ENCODE measurements at places on chromosomes 5 and 9.

GRCh38 chr9:2854617-2855016 lies 10.7 kb upstream of the PUM3 start:
- DNase-seq: no peak

DNA sequence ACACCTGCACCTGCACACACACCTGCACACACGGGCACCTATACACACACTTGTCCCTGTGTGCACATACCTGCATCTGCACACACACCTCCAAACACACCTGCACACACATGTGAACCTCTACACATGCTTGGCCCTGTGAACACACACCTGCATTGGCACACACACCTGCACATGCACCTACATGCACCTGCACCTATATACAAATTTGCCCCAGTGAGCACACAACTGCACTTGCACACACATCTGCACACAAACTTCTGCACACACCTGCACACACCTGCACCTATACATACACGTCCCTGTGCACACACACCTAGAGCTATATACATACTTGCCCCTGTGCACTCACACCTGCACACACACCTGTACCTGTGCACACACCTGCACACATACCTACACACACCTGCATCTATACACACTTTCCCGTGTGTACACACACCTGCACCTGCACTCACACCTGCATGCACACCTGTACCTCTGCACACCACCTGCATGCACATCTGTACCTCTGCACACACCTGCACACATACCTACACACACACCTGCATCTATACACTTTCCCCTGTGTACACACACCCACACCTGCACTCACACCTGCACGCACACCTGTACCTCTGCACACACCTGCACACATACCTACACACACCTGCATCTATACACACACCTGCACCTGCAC lies 21.5 kb upstream of the LPCAT1 start:
- no peak for DNase-seq

DNA sequence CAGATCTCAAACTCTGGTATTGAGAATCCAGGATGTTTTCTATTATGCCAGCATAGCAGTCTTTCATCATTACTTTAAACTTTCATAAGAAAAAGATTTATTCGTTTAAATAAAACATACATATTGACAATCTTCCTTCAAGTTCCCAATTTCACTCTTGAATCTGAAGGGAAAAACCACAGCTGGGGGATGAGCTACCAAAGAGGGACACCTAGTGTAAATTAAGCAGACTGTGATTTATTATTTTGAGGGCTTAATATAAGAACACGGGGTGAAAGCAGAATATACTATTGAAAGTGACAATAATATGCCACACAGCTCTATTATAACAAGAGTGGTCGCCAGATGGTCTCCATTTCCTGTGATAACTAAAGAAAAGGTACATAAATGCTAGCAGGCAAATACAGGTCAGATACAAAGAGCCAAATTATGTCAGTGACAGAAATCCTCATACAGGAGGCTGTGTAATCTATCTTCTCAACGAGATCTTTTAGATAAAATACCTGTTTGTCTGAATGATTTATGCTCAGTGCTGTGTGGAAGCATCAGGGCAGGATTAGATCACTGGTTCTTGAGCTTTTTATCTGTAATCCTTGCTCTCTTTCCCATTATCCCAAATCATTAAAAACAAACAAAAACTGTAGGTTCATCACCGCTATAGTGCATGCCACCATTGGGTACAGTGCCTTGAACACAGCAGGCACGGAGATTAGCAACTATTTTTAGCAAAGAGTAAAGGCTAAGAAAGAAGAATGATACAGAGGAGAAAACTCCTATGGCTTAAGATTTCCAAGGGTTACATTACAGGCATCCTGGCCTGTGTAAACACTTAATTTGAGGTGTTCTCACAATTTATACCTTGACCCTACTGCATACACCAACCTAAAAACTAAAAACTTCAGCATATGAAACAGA lies 116.6 kb downstream of the DROSHA start:
- DNase-seq: no peak

DNA sequence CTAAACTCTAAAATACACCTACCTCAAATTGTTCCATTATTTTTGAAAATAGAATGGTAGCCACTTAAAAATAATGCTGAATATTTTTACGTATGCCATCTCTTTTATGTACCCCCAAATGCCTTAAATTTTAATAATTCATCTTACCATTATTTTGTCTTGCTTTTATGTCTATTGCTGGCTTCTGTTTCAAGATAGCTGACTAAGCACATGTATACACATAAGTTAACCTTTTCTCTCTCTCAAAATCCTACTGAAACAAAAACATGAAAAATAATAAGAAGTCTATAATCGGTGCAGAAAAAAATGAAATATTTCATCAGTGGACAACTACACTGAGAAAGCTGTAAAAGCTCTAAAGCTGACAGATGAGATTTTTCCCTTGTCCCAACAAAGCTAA lies 652.0 kb upstream of the ZNF608 start:
- no peak for DNase-seq

GRCh38 chr5:124180299-124180874 lies 566.1 kb downstream of the ZNF608 start:
- DNase-seq: no peak

- no peak for DNase-seq
Measured at GRCh38 chr5:55966284-55966683, 28.5 kb downstream of the IL6ST start.

DNA sequence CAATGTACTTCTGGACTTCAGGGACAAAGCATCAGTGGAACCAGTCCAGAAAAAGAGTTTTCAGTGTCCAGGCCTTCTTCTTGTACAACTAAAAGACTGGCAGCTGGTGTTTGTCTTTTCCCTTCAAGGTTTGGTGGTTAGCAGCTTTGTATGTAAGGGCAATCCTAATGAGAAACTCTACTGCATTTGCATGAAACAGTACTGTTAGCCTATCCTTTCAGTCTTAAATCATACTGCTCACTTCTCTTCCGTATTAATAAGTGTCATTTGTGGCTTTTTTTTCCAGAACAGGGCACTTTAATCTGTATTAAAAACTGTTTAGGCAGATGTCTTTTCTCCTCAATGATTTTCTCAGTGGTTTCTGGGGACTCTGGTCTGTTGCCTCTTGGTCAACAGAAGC lies 48.9 kb downstream of the FAM174A start:
- DNase-seq: no peak

DNA sequence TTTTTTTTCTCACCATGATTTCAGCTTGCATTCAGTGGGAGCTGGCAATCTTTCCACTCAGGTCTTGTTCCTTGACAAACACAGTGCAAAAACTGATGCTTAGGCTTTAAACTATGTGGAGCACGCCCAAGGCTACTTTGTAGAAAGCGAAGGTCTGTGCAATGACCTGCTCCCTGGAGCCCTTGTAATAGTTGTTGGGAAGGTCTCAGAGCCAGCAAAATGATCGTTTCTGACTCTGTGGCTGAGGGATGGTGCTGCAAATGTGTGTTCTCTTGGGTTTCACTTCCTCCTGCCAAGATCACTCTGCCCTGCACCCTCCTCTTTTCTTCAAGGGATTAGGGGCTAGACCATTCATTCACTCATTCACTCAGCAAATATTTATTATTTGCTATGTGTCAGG lies 249.7 kb upstream of the MAP3K1 start:
- DNase-seq: no peak

DNA sequence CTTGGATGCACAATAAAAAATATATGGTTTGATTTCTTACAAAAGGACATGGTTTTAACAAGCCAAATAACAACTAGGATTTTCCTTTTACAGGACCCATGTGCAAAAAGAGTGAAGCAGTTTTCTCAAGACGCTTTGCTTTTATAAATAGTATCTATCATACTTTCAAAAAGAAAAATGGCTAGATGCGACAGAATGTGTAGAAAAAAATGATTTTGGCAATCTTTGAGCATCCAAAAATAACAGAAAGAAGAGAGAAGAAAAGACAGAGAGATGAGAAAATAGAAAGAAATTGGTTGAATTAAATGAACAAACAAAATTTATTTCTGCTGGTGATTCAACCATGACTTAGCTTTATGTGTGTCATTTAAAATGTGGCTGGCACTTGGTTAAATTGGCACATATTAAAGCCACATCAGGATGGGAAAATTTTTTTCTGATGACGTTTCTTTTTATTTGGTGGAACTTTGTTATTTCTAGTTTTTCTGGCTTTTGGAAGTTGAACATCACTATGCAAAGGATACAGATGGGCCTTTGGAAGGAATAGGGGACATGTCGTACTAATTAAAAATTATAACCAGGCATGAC lies 35.6 kb upstream of the NREP start:
- DNase-seq: no peak

DNA sequence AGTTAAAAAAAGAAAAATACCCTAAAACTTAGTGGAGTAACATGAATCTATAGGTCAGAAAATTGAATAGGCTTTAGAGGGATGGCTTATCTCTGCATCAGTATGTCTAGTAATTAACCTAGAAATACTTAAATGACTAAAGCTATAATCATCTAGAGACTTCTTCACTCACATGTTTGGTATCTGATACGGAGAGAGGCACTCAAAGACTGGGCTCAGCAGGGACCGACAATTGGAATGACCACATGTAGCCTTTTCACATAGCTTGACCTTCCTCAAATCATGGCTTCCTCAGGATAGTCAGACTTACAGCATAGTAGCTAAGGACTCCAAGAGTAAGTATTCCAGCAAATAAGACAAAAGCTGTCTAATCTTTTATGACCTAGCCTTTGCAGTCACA lies 105.3 kb upstream of the RORB start:
- DNase-seq: no peak

DNA sequence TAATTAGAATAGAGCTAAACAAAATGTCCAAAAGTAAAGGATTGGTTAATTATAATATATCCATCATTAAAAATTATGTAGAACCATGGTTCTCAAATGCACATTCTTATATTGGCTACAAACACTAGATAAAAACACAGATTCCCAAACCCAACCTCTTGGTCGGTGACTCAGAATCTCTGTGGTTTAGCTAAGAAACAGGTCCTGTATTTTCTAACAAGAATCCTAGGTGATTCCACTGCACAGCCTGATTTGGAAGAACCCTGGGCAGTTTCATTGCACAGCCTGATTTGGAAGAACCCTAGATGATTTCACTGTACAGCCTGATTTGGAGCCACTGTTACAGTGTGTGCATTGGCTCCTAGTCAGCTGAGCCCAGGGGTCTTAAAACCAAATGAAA lies 67.9 kb downstream of the KIAA1958 start:
- DNase-seq: no peak

DNA sequence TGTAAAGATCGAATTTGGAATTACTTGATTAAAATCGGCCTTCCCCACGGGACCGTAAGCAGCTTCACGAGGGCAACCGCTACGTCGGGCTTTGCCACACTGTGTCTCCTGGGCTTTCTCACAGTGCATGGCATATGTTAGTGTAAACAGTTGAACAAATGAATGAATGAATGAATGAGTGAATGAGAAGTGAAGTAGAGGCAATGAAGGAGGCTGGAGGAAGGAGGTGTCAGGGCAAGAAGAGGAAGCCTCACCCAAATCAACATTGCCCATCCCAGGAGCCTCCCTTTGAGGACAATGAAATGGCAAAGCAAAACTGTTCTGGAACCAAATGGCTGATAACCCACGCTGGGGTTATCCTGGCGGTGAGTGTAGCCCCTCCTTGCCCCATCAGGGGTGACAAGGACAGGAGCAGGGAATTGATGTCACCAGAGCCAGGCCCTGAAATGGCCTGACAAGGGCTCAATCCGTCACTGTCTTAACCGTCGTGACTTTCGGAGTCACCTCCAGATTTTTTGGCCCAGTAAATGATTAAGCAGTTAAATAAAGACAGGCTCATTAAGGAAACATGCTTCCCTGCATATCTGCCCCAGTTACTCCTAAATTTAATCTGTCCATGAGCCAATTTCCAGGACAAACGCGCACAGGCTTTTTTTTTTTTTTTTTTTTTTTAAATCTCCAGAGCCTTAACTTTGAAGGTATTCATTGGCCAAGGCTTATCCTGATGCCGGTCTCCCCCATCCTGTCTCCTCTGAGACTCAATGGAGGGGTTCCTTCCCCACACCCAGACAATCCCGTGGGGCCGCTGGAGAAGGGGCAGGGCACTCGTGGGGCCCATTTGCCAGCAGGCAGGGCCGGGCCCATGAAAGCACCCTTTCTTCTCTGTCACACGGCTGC lies 88.4 kb upstream of the BOD1 start:
- DNase-seq: no peak

DNA sequence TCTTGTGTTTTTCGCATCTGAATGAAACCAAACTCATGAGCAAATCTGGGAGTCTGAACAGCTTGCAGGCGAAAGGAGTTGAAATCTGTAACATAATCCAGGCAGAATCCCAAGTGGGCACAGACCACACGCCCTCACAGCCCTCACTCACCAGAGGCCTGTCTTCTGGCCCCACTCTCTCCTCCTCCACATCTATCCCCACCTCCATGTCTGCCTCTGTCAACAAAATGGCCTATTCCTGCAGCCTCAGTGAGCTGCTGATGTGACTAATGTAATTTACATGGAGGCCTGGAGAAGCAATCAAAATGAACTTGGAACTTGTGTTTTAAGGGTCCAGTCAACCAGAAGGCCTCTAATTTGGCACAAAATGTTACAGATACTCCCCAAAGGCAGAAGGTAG lies 136.6 kb downstream of the GNA14 start:
- DNase-seq: no peak

DNA sequence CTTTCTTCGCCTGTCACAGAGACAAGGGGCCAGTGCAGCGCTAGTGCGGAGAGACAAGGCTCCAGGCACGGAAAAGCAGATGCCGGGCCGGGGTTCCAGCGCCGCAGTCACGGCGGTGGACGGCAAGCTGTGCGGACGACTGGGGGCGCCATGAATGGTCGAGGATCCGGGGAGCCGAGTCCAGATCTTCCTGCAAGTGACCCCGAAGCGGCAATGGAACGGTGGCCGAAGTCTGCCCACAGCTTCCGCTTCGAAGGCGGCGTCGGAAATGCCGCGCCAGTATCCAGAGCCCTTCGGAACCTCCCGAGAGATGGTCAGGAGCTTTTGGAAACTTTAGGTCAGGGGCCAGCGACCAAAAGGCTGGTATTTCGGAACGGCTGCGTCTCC lies 601 bp upstream of the FAF2 start:
- DNase-seq: no peak

- DNase-seq: no peak
Measured at GRCh38 chr9:121839726-121840500, 188.5 kb downstream of the DAB2IP start.

DNA sequence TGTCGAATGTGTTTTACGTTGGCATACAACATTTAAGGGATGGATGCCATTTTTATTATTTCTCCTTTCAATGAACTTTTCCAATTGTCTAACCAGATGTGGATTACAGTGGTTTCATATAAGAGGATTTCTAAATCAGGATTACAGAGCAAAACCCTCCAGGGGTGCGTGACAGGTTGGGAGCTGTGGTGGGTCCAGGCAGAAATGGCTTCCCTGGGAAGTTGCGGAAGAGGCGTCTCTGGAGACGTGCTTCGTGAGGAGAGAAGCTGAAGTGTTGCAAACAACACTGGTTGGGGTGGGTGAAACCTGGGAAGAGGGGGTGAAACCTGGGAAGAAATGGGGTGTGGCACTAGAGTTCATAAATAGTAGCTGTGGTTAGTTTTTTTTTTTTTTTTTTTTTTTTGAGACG lies 4.5 kb upstream of the RPL26L1 start:
- no peak for DNase-seq

Measured in stimulated activated CD8-positive, alpha-beta memory T cell treated with anti-CD3 and anti-CD28 coated beads, Interleukin-2, amount 100 ng/mL, for 48 hours (primary cell).